Frontal cortex (tissue), 4 donors: ENCODE measurements at places on chromosomes 2 and 18. TPM values are rescaled to one million over a fixed set of nuclear protein-coding genes. Genes with fewer than 3 reads are reported as not detected.

The PROKR1 gene
- total RNA-seq: 0.82 TPM

DNA sequence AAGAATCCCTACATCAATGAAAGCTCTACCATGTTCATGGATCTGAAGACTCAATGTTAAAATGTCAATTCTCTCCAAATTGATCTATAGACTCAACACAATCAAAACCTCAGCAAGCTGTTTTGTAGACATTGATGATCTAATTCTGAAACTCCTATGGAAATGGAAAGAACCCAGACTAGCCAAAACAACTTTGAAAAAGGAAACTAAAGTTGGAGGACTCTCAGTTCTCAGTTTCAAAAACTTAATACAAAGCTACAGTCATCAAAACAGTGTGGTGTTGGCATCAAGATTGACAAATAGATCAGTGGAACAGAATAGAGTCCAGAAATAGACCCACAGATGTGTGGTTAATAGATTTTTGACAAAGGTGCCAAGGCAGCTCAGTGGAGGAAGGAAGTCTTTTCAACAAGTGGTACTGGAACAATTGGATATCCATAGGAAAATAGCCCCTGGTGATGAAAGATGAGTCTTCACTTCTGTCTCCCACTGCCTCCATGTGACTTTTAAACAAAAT lies 30.4 kb downstream of the LBH start:
- no peak for DNase-seq

- DNase-seq: peak; percentile 52
Measured at GRCh38 chr18:9575558-9575957, 38.8 kb downstream of the PPP4R1 start.

DNA sequence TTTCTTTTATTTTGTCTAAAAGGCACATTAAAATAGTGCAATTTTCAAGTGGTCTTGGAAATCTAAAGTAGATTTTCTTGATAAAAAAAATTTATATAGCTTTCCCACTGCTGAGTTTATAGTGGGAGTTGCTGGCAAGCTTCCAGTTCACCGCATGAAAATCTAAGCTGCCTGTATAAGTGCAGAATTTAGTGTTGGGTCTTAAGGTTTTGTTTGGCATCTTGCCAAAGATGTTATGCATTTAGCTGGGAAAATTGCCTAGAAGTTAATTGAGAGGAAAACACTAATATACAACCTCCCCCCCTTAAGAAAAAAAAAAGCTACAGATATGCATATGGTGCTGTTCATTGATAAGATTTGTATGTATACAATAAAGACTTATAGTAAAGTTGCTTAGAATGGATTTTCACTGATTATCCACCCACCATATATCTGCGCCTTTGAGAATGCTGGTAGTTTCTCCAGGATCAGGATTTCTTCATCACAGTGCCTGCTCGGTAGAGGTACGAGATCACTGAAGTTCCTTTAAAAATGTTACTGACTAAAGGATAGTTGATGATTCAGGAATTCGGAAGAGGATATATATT lies 803.2 kb upstream of the POU3F3 start:
- no peak for DNase-seq

DNA sequence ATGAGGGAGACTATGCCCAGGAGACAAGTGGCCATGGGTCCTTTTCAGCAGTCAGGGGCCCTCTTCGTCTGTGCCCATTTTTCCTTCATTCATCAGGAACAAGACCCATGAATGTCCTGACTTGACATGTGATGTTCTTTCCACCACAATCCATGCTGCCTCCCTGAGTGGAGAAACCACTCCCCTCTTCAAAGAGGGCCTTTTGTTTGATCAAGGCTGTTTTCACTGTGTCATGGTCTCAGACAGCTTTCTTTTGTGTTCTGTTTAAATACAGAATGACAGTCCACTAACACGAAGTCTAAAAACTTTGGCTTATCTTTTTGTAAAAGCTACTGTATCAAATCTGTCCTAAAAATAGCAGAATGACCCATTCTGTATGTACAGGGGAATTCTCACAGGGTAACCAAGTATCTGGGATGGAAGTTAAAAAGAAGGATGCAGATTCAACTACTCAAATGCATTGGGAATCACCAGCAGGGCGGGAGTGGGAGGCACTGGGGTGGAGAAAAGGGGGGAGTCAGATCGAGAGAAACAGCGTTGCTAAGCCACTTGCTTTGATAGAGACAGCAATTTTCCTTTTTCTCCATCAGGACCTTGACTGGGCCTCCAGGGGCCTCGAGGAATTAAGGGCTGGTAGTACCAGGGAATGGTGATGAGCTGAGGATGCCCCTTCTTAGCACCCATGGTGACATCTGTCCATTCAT lies 13.9 kb downstream of the LRP2 start:
- no peak for DNase-seq

DNA sequence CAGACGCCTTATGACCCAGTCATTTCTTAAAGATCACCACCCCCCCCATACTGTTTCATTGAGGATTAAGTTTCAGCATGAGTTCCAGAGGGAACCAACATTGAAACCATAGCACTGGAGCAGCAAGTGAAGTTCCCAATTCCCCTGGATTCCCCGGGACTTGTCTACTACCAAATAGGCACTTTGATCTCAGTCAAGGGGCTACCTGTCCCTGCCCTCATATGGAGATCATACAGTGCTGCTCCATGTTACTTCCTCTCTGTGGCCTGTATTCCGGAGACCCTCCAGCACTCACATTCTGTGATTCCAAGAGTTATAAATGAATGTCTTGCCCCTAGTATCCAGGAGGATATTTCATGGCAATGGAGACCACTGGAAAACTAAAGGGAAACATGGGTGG lies 42.5 kb downstream of the RNF144A start:
- no peak for DNase-seq

The AMMECR1L gene
- total RNA-seq: 11.0 TPM

GRCh38 chr18:66495844-66496243 lies 108.0 kb downstream of the CDH19 start:
- DNase-seq: no peak

GRCh38 chr18:13354402-13354801 lies 135.8 kb downstream of the LDLRAD4 start:
- DNase-seq: no peak

GRCh38 chr2:240839152-240840143 lies 19.4 kb upstream of the KIF1A start:
- DNase-seq: no peak

The NDUFS1 gene
- 86.8 TPM for total RNA-seq

DNA sequence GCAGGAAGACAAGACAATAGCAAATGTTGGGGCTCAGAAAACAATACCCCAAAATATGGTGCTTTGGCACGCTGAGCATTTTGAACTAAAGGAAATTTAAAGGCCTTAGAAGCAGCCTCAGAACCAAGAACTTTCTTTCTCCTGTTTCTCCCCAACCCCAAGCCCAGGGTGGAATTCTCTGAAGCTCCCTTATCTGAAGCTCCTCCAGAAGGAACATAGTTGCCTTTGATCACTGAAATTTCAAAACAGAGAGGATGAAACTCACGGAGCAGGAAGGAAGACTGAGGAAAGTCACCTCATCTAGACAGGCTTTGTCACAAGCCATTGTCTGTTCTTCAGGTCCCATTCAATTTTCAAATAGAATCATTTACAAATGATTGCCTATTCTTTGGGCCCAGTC lies 15.5 kb upstream of the BMPR2 start:
- DNase-seq: no peak

DNA sequence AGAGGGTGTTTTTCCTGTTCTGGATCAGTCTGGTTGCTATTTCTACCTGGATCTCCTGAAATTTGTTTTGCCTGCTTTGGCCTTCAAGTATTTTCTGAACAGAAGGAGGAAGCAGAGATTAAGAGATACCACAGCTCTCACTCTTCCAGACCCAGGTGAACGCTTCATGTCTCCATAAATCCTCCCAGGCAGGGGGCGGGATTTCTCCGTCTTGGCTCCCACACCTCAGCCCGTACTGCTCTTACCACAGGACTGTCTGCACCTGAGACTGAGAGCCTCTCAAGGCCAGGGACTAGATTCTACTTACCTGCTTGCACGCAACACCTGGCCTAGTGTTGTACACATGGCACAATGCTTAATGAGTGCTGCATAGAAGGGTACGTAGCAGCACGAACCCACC lies 59.9 kb upstream of the LRPPRC start:
- no peak for DNase-seq

The RUFY4 gene
- total RNA-seq: not detected

DNA sequence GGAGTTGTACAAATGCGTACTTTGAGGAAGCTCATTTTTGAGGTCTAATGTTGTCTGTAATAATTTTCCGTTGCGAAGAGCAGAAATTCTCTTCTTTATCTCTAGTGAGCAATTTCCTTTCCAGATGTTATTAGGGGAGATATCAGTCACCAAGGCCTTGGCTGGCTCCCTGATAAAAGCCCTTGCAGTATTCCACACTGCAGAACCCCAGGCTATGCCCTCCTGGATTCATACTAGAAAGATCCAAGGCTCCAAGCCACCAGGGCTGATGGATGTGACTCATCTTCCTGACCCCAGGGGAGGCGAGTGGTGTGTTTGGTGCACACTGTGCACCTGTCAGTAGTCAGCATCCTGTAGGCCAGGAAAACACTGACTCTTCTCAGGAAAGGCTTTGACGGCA lies 34.7 kb downstream of the INO80C start:
- DNase-seq: no peak

The DUSP19 gene
- 14.7 TPM for total RNA-seq

DNA sequence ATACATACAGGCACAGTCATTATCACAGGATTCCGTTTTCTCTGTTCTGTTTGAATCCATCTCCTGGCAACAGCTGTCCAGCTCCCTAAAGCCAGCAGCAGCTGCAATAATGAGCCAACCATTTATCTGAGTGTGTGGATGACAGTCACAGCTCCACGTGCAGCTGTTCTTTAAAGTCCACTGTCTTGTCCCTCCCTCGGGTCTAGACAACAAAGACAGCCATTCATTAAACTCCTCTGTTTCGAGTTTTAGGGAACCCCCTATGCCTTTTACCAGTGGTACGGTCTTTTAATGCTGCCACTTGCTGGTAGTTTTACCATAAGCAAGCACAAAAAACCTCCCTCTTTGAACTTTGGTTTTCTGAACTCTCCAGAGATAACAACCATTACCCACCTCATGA lies 16.0 kb upstream of the MSGN1 start:
- DNase-seq: no peak

The SERPINB13 gene
- total RNA-seq: 0.41 TPM

The COMMD1 gene
- total RNA-seq: 40.8 TPM

The PRKAG3 gene
- total RNA-seq: not detected

- peak; percentile 57 for DNase-seq
Measured at GRCh38 chr2:100957996-100958653, 44.0 kb upstream of the RPL31 start.

- no peak for DNase-seq
Measured at GRCh38 chr2:242011991-242012764, 142.6 kb downstream of the RTP5 start.

GRCh38 chr18:36830158-36830495 lies 1.2 kb downstream of the KIAA1328 start:
- no peak for DNase-seq

DNA sequence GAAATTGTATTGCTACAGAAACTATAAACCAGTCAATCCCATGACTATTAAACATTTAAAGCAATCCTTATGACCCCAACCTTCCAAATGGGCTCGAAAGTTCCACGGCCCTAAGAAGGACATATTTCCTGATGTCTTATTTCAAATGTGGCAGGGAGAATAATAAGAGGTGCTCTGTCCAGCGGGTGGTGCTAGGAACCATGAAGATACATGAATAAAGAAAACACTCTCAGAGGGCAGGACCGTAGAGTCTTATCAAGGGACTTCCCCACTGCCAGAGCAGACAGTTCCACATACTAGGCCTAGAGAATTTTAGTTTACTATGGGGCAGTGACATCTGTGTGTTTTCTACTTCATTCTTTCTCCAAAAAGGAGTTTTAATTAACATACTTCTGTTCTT lies 187.1 kb upstream of the PIK3C3 start:
- DNase-seq: no peak

The SCN3A gene
- total RNA-seq: 257 TPM

The TDRD15 gene
- total RNA-seq: under 0.01 TPM

DNA sequence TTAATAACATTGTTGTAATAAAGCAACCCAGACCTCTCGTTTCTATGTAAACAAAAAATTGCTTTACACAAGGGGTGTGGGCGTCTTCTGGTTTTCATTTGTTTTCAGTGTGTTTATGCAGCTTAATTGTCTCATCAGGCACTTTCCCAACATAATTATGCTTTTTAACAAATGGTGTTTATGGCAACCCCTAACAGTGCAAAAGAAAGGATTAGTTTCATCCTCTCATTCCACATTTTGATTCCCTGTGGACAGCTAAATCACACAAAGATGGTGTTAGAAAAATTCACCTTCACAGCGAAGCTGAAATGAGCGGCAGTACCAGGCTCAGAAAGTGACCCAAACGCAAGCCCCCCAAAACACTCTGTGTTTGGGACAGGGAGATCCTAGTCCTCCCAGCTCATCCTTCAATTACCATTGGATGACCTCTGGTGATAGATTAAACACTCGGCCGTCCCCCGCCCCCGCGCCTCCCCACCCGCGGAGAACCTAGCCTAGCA lies 724 bp downstream of the FTCDNL1 start:
- DNase-seq: no peak

DNA sequence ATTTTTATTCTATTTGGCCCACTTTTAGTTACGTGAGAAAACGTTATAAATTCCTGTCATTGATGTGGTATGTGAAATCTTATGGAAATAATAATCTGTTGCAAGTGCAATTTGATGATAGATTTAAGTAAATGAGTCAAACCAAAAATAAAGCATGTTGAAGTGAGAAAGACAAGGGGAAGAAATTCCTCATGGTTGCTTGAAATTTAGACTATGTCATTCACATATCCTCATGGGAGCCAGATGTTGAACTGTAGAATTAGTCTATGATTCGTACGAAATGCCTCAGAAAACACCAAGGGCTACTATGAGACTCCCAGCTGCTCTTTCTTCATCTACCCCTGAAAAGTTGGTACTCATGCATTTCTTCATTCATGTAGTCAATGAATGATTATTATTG lies 55.7 kb downstream of the KLHL14 start:
- DNase-seq: no peak

- no peak for DNase-seq
Measured at GRCh38 chr2:216057688-216058193, 23.9 kb downstream of the PECR start.
